Mesothelial cell of epicardium (in vitro differentiated cells): ENCODE measurements at places on chromosomes 2 and 18. TPM values are rescaled to one million over a fixed set of nuclear protein-coding genes. Genes with fewer than 3 reads are reported as not detected.

Gene PSTPIP2
- 10.6 to 12.7 TPM (median 11.8 TPM) in 3 replicates for total RNA-seq

GRCh38 chr2:235849489-235849888 lies 318.7 kb downstream of the GBX2 start:
- no peak for DNase-seq

GRCh38 chr18:48036226-48036625 lies 105.8 kb upstream of the SMAD2 start:
- DNase-seq, result no peak

- DNase-seq, result no peak
Measured at GRCh38 chr2:37091873-37092272, 7.6 kb downstream of the GPATCH11 start.

GRCh38 chr2:210475706-210476105 lies 853 bp downstream of the LANCL1 start:
- no peak for DNase-seq

Gene DSG4
- 0.07 to 0.09 TPM (median 0.09 TPM) in 3 replicates for total RNA-seq

DNA sequence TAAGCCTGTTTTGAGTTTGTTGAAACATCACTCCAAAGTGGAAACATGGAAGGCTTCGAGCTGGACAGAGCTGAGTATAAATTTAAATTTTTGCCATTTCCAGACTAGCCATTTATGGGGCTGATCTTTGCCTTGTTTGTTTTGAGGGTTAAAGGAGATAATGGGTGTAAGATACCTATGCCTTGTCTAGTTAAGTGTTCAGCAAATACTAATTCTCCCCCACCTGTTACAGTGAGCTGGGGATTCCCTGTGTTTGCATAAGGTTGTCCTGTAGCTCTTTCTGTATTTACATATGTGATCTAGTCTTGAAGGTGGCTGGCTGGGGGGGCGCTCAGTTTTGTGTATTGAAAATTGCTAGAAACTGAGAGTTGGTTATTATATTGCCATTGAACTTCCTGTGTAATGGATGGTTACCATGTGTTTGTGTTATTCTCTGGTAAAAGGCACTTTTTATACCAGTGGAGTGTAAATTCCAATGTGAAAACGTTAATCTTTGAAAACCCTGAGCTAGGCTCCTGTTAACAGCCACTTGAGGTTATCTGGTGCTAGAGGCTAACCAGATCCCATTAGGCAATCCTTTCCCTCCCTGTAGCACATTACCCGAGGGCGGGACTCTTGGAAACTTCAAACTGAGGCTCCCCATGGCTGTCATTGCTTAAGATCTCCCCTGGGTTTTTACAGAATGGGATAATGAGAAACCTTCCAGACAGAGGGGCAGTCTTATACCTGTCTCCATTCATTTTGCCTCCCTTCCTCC lies 26.7 kb downstream of the TANC1 start:
- DNase-seq, result no peak

Gene CPS1
- total RNA-seq, result 4.4 to 7.5 TPM (median 6.3 TPM) in 3 replicates

DNA sequence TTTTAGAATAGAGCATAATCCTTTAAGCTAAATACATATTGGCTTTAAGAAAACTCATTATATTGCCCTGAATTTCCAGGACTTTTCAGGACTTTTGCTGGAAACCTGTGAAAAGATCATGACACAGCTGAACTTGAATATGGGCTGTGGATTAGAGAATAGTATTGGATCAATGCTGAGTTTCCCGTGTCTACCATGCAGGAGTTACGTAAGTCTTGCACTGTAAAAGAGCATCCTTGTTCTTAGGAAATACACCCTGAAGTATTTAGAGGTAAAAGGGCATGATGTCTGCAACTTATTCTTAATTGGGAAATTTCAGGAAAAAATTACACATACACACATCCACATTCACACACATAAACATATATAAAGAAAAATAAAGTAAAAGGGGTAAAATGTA lies 82.1 kb downstream of the ZFP36L2 start:
- DNase-seq, result no peak

Gene REEP1
- total RNA-seq, result 1.1 to 1.9 TPM (median 1.8 TPM) in 3 replicates

DNA sequence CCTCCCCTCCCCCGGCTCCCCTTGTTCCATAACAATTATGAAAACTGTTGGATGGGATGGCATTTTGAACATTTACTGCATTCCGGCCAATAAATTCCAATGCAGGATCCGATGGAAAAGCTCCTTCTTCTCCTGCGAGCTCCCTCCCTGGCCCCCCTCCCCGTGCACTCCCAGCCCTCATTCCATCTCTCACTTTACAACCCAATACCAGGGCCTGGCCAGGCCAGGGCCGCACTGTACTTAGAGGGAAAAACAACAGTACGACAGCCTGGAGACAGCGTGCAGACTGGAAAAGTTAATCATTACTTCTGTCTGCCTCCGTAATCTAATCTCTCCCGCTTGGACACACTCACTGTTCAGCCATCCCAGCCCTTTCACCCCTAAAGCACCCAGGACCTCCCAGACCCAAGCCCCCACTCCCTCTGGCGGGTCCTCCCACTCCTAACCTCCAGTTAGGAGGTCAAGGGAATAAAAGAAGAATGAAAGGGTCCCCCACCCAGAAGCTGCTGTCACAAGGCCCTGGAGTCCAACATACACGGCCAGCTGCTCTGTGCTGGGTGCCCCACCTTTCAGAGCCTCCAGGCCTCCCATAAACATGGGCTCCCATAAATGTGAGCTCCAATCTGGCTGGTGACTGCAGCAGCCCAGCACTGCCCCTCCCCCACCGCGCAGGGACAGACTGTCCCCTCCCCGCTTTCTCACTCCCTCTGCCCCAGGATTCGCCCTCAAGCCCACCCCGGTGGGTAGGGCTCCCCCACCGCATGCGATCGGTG lies 20.6 kb downstream of the SMAD7 start:
- DNase-seq, result no peak

GRCh38 chr18:64718808-64719207 lies 569.9 kb upstream of the LINC00305 start:
- DNase-seq, result no peak

DNA sequence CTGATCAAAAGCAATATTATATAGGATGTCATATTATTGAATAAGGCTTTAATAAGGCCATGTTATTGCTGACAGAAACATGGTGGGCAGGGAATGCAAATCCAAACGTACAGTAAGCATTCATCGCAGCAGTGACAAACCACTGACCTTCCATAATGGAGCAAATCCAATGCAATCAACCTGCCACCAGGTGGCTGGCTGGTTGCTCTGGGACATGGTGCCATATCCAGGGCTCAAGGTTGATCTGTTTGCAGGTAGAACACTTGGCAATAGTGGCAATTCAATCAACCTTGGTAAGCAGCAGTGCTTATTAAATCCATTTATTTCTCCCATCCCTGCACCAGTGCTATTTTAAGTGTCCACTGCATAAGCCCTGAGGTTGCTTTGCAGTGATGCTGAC lies 75.4 kb downstream of the CERKL start:
- DNase-seq, result no peak

GRCh38 chr18:23784832-23785245 lies 95.6 kb downstream of the LAMA3 start:
- DNase-seq, result no peak

Gene TMEM198
- total RNA-seq, result 3.6 to 4.0 TPM (median 3.7 TPM) in 3 replicates
